Ovary (tissue), 10 donors: ENCODE measurements at places on chromosomes 1 and 21.

DNA sequence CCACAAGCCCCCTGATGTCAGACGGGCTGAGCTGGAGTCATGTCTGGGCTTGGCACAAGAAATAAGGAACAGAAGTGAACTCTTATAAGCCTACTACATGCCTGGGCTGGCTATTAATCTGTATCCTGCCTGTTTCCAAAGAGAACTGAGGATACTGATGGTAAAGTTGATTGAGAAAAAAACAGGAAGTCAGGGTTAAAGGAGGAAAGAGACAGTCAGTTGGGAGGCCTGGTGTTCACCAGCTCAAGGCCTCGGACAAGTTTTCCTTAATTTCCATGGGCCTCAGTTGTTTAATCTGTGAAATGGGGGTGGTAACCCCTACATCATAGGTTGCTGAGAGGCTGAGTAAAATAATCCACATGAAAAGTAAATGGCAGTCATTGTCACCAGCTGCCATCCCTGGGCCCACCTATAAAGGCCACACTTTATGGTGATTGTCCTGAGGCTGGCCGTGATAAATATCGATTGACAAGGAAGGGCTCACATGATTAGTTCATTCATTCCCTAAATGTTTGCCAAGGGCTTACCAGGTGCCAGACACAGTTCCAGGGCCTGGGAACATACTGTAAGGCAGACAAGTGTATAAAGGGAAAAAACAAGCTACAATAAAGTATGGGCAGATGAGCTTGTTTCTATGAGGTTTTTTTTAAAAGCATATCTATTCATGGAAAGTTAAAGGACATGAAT is 2.8 kb downstream of the ALDH4A1 start:
- H3K27me3 ChIP-seq = no peaks in the 10 kb centered on the region
- H3K27ac ChIP-seq = no peak overlapping the region
- H3K4me3 ChIP-seq = no peak overlapping the region
- no peaks in the 10 kb centered on the region for H3K36me3 ChIP-seq
- DNase-seq = no peak

DNA sequence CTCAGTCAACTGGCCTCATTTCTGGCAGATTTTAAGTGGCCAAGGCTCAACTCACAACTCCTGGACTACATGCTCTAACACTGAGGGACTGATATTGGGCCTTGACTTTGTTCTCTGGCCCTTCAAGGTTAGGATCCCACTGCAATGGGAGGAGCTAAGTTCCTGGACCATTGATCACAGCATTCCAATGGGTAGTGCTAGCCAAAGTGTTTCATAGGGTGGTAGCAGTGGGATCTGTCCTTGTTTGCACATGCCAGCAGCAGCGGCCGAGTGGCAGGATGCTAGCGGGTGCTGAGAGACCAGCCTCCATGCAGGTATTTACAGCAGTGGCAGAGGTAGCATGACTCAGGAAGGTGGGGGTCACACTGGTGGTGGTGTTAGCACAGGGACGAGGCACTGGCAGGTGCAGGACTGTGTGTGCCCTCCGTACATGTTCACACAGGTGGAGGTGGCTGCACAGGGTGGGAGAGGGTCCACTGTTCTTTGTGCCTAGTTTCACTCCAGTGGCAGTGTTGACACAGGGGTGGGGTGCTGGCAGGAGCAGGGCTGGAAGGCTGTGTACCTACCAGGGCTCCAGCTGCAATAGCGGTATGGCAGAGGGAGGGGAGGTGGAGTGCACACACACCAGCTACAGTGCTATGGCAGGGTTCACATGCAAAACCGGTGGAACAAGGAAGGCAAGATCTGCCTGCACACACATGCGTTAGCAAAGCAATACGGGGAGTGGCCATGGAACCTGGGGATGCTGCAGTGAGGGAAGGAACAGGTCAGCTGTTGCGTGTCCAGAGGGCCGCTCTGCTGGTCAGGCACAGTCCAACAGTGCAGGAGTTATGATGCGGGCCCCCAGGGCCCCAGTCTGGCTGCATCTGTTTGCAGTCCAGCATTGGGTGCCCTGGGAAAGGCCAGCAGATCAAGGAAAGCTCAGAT is 51.7 kb downstream of the COL24A1 start:
- DNase-seq = no peak
- no peaks in the 10 kb centered on the region for H3K27me3 ChIP-seq
- H3K4me1 ChIP-seq = no peaks in the 10 kb centered on the region
- H3K36me3 ChIP-seq = no peaks in the 10 kb centered on the region
- no peak overlapping the region for H3K4me3 ChIP-seq

DNA sequence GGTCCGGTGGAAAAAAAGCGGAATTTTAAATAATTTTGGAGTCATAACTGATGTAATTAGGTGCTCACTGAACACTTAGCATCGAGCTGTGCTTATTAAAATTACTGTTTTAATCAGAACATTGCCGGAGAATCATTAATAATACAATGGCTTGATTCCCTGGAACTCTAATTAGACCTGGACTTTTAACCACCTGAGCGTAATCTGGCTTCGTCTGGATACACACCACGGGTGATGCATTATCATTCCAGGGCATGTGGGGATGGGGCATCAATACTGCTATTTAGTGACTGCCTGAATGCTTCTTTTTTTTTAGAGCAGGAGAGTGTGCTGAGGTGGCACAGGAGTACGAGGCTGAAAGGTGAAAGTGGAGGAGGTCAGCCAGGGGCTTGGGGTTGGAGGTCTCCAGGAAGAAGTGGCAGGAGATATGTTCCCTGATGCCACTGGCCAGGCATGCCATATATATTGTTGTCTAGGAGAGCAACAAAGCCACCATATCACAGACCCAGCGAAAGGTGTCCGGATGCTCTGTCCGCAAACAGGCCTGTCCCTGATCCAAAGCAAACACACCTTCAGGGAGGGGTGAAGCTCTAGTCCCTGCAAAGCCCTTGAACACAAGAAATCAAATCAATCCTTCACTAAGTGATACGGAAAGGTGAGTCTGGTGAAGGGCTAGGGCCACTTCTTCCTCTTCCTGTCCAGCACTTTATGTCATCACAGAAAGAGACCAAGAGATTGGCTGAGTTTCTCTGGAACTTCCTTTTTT is 125.2 kb downstream of the PLXNA2 start:
- no peak overlapping the region for H3K27ac ChIP-seq
- H3K4me1 ChIP-seq = no peaks in the 10 kb centered on the region
- no peak for DNase-seq
- H3K36me3 ChIP-seq = no peaks in the 10 kb centered on the region
- no peaks in the 10 kb centered on the region for H3K27me3 ChIP-seq

GRCh38 chr1:147545133-147545532 is 3.8 kb downstream of the BCL9 start:
- DNase-seq = no peak
- no peaks in the 10 kb centered on the region for H3K27me3 ChIP-seq
- H3K4me3 ChIP-seq = no peak overlapping the region
- no peak overlapping the region for H3K27ac ChIP-seq
- H3K36me3 ChIP-seq = no peaks in the 10 kb centered on the region
- H3K4me1 ChIP-seq = peaks cover 12% of the 10 kb centered on the region

DNA sequence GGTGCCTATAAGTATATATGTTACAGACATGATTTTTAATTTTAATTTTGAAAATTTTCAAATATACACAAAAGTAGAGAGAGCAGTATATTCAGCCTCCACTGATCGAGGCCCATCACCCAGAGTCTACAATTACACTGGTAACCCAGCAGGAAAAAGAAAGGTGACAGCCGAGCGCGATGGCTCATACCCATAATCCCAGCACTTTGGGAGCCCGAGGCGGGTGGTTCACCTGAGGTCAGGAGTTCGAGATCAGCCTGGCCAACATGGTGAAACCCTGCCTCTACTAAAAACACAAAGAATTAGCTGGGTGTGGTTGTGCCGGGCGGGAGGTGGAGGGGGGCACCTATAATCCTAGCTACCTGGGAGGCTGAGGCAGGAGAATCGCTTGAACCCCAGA is 1.4 kb downstream of the YBEY start:
- H3K36me3 ChIP-seq = no peaks in the 10 kb centered on the region
- no peaks in the 10 kb centered on the region for H3K27me3 ChIP-seq
- peaks cover 14% of the 10 kb centered on the region for H3K4me1 ChIP-seq
- DNase-seq = no peak
- no peak overlapping the region for H3K27ac ChIP-seq

DNA sequence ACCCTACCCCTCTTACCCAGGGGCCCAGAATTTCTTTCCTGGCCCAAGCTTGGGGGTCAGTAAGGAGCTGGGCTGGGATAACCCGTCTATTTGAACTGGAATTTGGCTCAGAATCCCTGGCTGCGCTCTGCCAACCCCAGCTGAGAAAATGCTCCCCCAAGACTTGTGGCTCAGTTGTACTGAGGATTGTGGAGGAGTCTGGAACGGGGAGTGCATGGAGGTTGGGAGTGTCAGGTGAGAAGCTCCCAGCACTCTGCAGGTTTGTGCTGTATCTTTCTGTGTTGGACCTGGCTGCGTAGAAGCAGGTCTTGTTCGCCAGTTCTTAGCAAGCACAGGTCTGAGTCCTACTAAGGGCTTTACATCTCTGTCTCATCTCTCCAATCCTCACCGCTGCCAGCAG is 1.6 kb downstream of the TCEA3 start:
- no peak overlapping the region for H3K4me3 ChIP-seq
- H3K4me1 ChIP-seq = peaks cover 17% of the 10 kb centered on the region

DNA sequence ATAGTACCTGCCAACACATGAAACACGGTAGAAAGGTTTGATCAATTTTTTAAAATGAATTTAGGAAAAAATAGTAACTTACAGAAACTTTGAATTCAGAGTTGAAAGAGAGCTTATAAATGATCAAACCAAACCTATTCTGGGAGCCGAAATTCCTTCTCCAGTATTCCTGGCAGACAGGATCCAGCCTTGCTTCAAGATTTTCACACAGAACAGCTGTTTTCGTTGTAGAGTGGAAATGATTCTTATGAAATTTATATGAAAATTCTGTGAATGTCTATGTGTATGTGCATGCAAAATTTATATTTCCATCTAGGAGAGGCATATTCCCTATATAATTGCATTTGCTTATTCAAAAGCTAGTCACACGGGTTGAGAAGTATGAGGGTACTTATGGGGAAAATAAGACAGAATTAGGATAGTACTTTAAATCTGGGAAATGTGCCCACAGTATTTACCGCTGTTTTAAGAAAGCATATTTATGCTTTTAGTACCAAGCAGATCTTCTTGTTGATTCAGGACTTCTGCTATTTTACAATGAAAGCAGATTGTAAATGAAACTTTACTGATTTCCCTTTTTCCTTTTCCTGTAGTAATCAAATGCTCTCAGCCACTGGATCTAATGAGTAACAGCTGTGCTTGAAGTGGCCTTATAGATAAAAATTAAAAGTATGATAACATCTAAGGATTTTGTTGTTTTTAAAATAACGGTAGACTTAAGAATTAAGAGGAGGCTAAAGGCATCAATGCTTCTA is 30.4 kb downstream of the PRRX1 start:
- no peak overlapping the region for H3K4me3 ChIP-seq
- H3K27ac ChIP-seq = no peak overlapping the region
- H3K27me3 ChIP-seq = no peaks in the 10 kb centered on the region

- peak within 1 kb of the TSS; percentile 82 for H3K27ac ChIP-seq
- peak; percentile 88 for DNase-seq
- peaks cover 23% of the 10 kb centered on the region for H3K4me1 ChIP-seq
- no peaks in the 10 kb centered on the region for H3K36me3 ChIP-seq
- H3K4me3 ChIP-seq = peak within 1 kb of the TSS; percentile 87
Measured at GRCh38 chr1:161117759-161118581, at the start of the genes NIT1 and PFDN2. Gene NIT1 (plus strand): TSS chr1:161118105. CDS start chr1:161118177, 72 bp downstream. Gene PFDN2 (minus strand): TSS chr1:161118037. CDS start chr1:161118026, 11 bp downstream.

- H3K4me1 ChIP-seq = no peaks in the 10 kb centered on the region
- no peak overlapping the region for H3K4me3 ChIP-seq
- H3K27me3 ChIP-seq = no peaks in the 10 kb centered on the region
- no peaks in the 10 kb centered on the region for H3K36me3 ChIP-seq
- no peak for DNase-seq
Measured at GRCh38 chr1:225533238-225533637, 105.4 kb upstream of the LBR start.

- no peak overlapping the region for H3K27ac ChIP-seq
- no peaks in the 10 kb centered on the region for H3K27me3 ChIP-seq
- DNase-seq = no peak
- H3K4me3 ChIP-seq = no peak overlapping the region
Measured at GRCh38 chr1:214228976-214229375, 52.0 kb upstream of the SMYD2 start.

GRCh38 chr1:22747021-22747734 is 36.5 kb downstream of the EPHB2 start:
- H3K27me3 ChIP-seq = no peaks in the 10 kb centered on the region
- H3K27ac ChIP-seq = no peak overlapping the region
- no peak overlapping the region for H3K4me3 ChIP-seq

- no peaks in the 10 kb centered on the region for H3K36me3 ChIP-seq
- H3K4me3 ChIP-seq = no peak overlapping the region
- H3K27me3 ChIP-seq = no peaks in the 10 kb centered on the region
- DNase-seq = no peak
Measured at GRCh38 chr21:42338729-42339715, 11.8 kb downstream of the TFF2 start.

DNA sequence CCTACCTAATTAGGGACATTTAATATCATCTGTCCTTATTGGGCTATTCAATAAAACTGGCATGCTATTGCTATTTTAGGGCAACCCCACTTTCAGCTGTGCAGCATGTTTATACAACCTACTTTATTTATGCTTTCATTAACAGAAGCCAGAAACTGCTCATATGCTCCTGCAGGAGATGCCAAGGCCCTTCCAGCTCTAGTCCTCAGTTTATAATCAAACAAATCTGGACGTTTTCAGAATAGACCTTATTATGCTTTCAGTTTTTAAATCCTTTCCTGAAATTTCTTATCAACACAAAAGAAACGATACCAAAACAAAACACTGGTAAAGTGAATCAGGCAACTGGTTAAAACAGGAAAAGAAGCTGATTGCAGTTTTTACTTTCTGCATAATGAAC is 53.2 kb downstream of the PTGS2 start:
- no peaks in the 10 kb centered on the region for H3K36me3 ChIP-seq
- DNase-seq = no peak
- no peaks in the 10 kb centered on the region for H3K27me3 ChIP-seq
- no peak overlapping the region for H3K27ac ChIP-seq
- no peak overlapping the region for H3K4me3 ChIP-seq
- no peaks in the 10 kb centered on the region for H3K4me1 ChIP-seq

DNA sequence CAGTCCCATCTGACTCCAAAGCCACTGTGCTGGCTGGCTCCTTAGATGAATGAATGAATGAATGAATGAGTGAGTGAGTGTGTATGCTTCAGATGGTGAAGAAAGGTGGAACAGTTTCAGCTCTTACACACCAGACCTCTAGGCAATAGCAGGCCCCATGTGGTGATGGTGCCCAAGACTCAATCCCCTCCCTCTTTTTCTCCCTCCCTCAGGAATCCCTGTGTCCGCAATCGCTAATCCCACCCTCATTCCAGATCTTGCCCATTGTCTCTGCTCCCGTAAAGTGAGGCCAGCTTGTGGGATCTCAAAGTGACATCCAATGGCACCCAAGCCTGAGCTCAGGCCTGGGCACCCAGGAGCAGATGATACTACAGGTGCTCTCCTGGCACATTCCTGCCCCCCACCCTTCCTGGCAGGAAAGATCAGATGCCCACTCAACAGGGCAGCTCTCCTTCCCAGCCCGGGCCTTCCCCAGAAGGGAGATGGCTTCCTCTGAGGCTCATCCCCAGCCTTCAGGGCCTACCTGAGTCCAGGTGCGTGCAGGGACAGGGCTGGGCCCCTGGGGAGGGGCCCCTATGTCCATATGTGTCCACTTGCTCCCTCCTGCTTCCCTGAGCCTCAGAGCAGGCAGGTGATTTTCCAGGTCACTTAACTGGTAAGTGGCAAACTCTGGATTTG is 106.4 kb downstream of the HMGB4 start:
- H3K27ac ChIP-seq = no peak overlapping the region
- no peak for DNase-seq
- no peaks in the 10 kb centered on the region for H3K4me1 ChIP-seq
